Femur (tissue), 1 donor: ENCODE measurements at places on chromosomes 6 and 20.

- peak; percentile 20 for DNase-seq
Measured at GRCh38 chr6:127855542-127856159, 45.2 kb downstream of the THEMIS start.

- no peak for DNase-seq
Measured at GRCh38 chr20:57612916-57613315, 7.3 kb downstream of the ZBP1 start.

DNA sequence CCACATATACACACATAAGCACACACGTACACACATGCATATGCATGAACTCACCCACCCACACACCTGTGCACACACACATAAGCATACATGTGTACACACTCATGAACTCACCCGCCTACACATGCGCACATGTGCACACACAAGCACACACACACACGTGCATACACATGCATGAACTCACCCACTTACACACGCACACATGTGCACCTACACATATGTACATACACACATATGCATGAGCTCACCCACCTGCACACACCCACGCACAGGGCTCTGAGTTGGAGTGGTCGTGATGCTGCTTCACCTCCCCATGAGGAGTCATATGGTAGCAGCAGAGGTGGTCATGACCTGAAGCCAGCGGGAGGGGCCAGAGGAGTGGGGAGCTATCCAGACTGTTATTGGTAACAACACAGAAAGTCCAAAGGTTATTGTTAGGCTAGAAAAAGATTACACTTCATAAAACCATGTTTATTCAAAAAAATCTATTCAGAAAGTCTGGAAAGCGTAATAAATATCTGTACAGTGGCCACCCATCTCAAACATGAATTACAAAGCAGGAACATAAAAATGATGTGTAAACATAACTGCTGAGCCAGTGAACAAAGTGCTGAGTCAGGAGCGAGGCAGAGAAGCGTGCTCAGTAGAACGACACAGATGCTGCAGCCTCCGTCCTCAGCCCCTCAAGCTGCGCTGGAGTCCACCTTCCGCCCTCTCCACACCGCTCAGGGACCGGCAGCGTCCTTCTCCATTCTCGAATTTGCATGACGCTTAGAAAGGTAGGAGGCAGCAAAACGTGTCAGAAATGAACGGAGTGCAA, 26.4 kb upstream of the MPC1 start:
- no peak for DNase-seq

DNA sequence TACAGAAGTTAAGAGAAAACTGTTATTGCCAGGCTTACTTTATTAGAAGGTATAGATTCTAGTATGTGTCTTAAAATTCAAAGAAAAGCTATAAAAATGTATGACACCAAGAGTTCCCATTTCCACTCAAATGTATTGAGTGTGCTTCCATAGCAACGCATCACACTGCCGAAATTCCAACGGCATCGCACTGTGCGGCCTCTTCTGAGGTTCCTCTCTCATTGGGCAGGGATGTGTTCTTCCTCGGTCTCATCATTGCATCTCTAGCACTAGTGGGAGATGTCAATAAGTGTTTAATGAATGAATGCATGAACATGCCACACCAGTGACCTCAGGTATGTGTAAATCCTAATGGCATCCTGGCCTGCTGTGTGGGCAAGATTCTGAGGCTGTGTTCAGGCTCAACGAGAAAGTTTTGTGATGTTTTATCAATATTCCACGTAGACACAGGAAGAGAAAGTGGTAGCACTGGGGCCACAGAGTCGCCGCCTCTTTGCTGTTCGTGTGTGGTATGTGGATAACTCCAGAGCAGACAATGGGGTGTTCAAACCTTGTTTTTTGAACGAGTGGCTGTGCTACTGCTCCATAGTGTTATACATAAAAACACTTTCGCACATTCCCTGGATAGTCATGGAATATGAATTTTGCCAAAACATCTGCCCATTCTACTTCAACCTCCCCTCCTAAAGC, 171.6 kb downstream of the ADGB start:
- no peak for DNase-seq

GRCh38 chr20:9244811-9245210, 175.9 kb downstream of the PLCB4 start:
- DNase-seq = no peak

DNA sequence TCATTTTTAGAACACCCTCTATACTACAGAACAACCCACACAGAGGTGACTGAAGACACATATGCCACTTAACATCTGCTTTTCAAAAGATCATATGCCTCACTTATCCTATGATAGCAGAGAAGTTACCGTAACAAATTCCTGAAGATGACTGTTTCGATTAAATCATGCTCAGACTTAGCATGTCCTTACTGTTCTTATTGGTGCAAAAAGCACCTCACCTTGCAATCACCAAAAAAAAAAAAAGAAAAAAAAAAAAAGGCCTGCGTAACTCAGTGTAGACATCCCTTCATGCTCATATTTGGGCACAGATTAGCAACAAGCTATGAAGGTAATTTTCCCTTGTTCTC, 17.7 kb upstream of the DST start:
- no peak for DNase-seq

- DNase-seq = no peak
Measured at GRCh38 chr6:158654960-158655489, 5.2 kb downstream of the SYTL3 start.

- DNase-seq = no peak
Measured at GRCh38 chr6:82249381-82250253, 2.1 kb upstream of the IBTK start.

- DNase-seq = no peak
Measured at GRCh38 chr20:39206899-39207564, 244.9 kb downstream of the DHX35 start.

- no peak for DNase-seq
Measured at GRCh38 chr6:169719117-169719516, 5.2 kb downstream of the PHF10 start.

DNA sequence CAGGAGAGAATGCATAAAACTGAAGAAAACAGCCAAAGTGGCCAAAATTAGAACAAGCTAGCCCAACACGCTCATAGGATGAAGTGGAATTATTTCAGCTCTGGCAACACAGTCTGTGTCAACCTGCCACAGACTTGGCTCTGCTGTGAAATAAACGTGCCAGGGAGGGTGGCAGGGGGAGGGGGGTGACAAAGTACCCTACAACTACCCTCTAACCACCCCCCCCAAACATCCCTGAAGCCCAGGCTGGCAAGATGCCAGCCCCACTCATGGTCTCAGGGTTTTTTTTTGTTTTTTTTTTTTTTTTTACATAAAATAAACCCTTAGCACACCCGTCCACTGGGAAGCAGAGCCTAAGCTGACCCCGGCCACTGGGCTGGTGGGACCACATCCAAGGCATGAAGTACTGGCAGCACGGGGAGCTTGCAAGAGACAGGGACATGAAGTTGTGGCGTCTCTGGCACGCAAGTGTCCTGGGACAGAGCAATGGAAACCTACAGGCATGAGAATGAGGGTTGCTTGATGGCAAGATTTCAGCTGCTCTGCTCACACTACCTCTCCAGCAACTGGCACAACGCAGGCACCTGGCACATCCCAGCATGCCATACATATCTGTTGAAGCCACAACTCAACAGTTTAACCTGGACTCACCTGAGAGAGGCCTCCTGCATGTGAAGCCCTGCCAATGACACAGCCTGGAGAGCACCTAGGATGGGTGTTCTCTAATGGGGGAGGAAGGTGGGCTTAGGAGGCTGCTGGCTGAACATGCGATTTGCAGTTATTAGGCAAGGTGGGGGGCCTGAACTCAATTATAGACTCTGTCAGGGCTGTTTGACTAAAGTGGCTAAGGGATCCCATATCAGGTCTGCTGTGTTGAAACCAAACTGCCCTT, 76.4 kb downstream of the TRAM2 start:
- DNase-seq = no peak

DNA sequence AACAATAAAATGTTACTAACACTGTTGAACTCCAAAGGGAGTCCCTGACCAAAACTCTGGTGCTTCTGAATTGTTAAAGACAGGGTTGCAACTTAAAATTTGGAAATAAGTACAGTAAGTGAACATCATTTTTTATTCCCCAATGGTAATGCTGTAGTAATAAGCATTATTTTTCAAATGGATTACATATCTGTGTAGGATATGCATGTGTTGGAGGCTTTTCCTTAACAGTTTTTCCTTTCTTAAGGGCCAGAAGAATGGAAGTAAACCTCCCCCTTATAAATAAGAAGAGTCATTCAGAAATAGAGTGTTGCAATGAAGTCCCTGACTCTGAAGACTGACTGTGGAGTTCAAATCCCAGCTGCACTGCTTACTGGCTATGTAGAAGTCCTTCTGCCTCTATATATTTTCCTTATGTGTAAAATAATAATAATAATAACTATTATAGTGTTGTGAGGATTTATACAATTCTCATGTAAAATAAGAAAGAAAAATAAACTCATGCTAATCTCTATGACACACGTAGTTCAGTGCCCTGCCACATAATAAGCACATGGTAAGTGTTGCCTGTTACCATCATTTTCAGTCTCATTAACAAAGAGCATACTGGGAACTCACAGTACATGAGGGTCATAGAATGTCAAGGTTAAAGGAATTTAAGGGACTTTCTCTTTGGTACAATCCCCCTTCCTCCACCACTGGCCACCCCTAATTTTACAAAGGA, 129.8 kb upstream of the SMLR1 start:
- DNase-seq = no peak

DNA sequence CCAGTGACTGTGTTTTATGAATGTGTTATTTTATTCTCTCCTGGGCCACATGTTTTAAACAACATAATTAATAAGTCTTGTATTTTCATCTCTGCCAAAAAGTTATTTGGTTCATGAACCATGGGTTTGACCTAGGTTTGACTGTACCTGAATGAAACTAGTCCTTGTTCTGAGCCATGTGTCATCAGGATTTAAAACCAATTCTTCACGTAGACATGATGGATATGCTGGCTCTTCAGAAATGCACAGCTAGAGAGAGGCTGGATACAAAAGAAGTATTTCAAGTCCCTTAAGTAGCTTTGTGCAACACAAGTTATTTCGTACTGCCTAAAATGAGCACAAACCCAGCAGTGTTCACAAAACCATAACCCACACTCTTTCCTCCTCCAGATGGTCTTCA, 116.1 kb downstream of the IBTK start:
- no peak for DNase-seq

DNA sequence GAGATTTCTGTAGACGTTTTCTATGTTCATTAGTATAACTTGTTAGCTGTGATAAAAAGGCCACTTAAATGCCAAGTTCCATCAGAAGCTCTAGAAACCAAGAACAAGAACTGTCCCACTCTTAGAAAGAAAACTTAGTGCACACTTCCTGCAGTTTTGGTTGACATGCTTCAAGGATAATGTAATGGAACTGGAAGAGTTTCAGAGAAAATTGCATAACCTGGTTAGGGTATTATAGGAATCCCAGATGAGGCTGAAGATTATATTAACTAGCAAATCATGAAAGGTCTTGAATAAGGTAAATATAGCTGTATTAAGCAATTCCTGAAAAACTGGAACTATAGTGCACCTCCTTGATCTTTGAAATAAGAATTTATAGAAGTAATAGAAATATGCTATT, 1.8 kb upstream of the PHACTR2 start:
- DNase-seq = no peak

- no peak for DNase-seq
Measured at GRCh38 chr20:6070829-6071695, 17.2 kb upstream of the LRRN4 start.
